ENCODE measurements at places on chromosomes 2 and 18.

DNA sequence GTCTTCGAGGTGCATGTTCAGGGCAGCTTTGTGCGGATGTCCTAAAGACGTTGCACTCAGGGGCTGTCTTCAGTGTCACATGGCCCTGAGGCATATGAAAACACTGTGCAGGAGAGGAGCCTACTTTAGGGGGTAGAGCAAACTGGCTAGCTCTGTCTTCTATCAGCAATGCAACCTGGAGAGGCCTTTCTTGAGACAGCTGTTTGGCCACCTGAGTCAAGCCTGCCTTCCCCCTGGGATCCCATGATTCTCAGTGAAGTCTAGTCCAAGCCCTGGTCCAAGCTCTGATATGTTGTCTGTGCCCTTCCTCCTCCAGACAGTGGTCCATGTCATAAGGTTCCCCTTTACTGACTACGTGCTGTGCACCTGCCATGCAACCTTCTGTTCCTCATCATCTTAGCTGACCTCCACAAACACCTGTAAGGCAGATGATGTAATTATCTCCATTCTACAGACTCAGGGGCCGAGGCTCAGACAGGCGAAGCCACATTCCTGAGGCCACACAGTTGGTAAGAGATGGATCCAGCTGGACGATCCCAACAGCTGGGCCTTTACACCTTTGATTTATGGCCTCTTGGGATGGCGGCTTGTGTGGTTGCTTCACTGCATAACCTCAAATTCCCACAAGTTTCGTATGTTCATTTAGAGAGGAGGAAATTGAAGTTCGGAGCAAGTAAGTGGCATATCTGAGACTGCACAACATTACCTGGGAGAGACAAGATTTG lies 109.9 kb downstream of the COPS8 start:
- DNase-seq = no peak

GRCh38 chr2:162475661-162476060 lies 131.7 kb downstream of the GCA start:
- DNase-seq = no peak

DNA sequence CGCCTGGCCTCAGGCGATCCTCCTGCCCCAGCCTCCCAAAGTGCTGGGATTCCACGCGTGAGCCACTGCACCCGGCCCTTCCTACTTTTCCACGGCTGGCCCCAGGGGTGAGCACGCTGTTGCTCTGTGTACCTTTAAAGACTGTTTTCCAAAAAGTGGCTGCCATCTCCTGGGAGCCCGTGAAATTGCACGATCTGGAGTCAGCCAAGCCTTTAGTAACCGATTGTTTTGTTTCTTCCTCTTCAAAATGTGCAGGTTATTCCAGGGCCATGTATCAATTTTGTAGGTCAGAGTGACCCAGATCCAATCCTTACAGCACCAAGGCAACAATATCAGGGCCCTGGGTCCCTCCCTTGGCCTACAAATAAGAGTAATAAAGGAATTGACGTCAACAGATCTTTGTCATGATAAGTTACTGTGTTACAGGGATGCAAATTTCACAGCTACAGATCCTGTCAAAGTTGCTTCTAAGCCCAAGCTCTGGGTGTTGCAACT lies 135.6 kb upstream of the ZNF236 start:
- peak; percentile 44 for DNase-seq

DNA sequence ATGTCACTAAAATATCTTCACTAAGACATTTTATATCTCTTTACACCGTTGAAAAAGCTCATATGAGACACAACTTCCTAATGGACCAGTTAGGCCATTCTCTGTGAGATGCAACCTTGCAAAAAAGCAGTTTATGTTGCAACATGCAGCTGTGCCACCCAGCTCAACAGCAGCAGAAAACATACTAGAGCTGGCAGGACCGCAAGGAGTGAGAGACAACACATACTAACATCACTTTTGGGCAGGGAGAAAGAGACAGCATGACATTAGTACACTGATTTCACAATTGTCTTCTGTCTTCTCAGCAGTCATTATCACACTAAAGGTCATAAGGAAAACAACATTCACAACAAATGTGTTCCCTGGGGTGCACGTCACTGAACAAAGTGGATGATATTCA lies 122.9 kb downstream of the EPB41L3 start:
- DNase-seq = no peak

Measured in fibroblast of skin of back (primary cell).